ENCODE measurements at places on chromosomes 11 and 22.
A peak's percentile ranks its signal among the peaks of the same experiment; 100 is the strongest.

DNA sequence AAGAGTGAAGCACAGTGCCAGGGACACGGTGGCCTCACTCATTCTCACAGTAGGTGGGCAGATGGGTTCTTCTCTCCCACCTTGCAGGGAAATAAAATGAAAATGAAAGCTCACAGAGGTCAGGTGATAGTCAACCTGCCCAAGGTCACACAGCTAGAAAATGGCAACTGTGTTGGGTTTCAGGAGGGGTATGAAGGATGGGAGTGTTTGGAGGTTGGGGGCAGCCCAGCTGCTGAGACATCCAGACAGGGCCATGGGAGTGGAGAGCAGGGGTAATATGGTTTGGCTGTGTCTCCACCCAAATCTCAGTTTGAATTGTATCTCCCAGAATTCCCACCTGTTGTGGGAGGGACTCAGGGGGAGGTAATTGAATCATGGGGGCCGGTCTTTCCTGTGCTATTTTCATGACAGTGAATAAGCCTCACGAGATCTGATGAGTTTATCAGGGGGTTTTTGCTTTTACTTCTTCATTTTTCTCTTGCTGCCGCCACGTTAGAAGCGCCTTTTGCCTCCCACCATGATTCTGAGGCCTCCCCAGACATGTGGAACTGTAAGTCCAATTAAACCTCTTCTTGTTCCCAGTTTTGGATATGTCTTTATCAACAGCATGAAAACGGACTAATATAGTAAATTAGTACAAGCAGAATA is 247.0 kb downstream of the TENM4 start:
- DNase-seq, result no peak

GRCh38 chr11:43223026-43223425 is 88.8 kb upstream of the API5 start:
- no peak for DNase-seq

DNA sequence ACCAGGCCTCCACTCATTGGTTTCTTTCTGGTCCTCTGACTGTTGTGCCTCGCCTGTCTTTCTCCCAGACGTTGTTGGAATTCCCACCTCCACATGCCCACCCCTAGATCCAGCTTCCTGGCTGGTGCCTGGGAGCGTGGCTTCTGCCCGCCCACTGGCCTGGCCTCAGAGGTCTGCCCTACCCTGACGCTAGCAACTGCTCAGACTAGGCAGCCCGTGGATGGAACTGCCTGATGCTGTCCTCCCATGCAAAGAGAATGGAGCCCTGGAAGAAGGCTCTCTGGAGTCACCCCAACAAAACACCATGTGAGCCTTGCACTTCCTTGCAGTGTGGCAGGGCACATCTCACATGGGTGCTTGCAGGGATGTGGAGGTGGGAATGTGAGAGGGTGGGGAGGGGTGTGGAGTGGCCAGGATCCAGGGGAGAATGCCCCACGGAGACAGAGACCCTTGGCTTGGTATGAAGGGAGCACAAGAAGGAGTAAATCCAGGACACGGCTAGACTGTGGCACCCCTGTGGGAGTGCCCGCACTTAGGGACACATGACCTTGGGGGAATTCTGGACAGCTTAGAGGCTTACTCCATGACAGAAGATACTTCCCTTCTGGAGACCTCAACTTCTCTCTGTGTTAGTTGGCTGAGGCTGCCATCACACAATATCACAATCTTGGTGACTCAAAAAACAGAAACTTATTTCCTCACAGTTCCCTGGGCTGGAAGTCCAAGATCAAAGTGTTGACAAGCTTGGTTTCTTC is 22.5 kb upstream of the ADA2 start:
- DNase-seq, result no peak

DNA sequence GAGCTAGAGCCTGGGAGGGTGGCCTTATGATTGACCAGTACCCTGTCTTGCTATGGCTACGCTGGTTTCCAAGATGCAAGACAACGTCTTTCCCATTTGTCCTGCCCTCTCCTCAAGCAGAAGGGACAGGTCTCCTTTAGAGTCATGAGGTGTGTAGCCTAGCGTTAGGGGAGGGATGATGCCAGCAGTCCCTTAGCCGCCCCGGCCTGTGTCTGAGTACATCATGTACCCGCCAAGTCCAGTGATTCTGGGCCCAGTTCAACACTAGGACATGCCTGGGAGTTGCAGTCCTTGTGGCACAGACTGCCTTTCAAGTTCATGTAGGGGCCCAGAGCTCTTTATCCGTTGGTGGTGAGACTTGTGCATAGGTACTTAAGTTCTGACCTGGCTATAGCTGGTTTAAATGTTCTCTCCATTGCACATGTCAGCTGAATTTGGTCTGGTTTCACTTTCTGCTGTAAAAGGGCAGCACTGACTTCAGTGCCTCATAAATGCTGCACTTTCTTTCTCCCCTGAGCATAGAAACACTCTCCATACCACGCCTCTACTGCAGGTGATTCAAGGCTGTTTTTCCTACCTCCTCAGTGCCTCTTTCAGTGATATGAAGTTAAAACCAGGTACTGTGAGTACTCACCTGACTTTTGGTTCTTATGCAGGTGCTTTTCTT is 151.1 kb downstream of the METTL15 start:
- DNase-seq, result no peak

DNA sequence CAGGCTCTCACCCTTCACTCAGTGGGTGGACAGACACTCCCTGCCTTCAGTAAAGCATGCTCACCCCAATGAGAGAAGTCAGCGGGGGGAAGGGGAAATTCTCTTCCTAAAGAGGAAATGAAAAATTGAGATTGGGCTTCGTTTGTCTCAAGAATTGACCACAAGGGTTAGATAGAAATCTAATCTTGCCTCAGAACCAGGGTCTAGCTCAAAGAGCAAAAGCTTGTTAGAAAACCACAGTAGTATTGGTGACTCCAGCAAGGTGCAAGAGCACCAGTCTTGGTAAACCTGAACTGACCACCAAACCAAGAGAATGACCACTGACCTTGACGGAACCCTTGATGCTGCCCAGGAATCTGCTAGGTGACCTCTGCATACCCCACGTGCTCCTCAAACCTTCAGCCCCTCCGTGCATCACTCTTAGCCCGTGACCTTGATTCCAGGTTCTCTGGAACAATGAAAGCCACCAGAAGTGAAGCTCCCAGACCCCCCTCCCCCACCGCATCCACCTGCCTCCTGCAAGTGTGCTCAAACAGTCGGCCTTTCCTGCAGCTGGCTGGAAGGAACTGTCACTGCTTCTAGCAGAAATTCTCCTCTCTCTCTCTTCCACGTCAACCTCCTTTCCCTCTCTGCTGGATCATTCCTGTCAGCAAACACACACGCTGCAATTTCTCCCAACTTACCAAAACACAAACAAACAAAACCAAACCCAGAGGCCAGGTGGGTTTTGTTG is 3.1 kb upstream of the TMA7B start:
- DNase-seq, result no peak

- no peak for DNase-seq
These were observed 1.5 kb downstream of the FEZ1 start for GRCh38 chr11:125494561-125494960.

DNA sequence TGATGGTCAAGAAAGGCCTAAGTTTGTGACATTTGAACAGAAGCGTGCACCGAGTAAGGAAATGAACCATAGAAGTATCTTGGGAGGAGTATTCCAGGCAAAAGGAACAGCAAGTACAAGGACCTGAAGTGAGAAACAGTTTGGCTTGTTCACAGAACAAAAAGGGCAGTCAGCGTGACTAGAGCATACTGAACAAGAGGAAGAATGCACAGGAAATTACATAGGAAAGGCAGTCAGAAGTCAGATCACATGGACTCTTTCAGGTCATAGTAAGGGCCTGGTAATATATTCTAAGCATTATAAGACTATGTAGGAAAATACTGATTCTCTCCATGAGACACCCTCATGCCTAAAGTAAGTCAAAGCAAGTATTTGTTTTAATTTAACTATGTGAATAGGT is 52.3 kb upstream of the GAB2 start:
- DNase-seq, result no peak

GRCh38 chr11:86245369-86246292 is 1.1 kb downstream of the EED start:
- DNase-seq, result peak; percentile 2

- no peak for DNase-seq
These were observed 108.1 kb downstream of the EFCAB6 start for GRCh38 chr22:43704051-43704450.

- no peak for DNase-seq
These were observed 4.9 kb upstream of the CNTN5 start for GRCh38 chr11:99015634-99016454.

DNA sequence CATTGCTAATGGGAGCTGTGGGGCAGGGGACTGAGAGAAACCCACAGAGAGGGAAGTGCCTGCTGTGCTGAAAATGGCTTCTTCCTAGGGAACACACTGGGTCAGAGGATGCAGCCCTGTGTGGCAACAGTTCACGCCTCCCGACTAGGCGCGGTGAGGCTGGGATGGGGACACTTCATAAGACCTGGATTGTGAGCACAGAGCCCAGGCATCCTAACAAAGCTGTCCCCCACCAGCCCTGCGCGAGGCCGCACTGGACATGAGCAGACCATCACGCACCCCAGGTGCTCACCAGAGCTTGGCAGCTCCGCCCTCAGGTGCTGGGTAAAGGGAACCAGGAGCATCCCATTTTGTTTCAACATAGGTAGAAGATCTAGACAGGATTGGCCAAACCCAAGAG is 1.8 kb upstream of the KRTAP5-4 start:
- DNase-seq, result no peak

- no peak for DNase-seq
These were observed 526.1 kb downstream of the BRD1 start for GRCh38 chr22:49301398-49302149.

DNA sequence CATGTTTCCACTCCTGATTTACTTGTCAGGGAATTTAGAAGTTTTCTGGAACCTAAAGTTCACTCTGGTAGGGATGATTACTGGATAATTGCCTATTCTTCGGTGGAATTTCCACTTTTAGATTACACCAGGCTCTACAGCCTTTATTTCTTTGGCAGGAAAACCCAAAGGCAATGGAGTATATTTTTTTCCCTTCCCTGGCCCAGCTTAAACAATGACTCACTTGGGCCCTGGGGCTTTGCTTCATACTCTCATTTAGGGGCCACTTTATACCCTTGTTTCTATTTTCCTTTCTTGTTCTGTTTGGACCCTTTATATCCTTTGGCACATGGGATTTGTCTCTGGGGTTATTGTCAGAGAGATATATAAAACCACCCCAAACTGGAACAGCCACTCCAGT is 114.7 kb downstream of the CSTPP1 start:
- no peak for DNase-seq

DNA sequence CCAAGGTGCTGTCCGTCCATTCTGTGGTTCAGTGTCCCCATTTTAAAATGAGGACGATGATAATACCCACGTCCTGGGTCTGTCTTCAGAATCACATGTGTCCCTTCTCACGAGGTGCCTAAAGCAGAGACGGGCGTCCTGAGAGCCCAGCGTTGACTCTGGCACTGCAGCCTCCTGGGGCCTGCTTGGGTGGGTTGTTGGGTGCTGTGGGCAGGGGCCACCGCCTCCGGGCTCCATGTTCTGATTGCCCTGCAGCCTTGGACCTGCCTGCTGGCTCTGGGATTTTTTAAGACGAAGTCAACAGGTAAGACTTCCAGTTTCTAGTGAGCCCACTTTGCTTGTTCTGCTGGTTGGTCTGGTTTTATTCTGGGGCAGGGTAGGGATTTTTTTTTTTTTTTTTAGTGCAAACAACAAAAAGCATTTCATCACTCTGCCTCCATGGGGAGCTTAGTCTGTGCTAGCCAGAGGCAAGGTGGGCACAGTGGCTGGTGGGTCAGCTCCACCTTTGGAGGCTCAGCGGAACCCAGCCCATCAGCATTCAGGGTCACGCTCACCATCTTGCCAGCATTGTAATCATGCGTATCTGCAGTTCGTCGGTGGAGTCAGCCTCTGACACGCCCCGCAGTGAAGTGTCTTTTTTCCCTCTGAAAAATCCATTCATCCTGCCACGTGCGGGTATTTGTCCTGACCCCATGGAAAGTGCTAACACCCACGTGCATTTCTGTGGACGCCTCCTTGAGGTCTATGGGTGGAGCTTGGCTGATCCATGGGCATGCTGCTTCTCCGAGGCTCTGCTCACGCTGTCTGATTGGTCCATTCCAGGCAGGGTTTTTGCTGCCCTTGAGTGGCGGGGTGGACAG is 28.3 kb downstream of the NADSYN1 start:
- DNase-seq, result no peak

- no peak for DNase-seq
These were observed 66.7 kb downstream of the HSD17B12 start for GRCh38 chr11:43747130-43747802.

DNA sequence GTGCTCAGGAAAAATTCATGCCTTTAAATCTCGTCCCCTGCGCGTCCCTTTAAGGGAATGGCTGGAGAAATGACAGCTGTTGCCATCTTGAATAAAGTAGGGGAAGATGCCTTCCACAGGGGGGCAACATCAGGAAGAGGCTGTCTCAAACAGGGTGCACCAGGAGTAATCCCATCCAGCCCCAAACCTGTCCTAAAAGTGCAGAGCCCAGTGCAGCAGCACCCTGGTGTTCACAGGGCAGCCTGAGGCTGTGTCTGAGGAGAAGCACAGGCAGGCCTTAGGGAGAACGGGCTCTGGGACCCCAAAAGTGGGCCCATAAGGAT is 10.8 kb upstream of the C11orf96 start:
- DNase-seq, result no peak

DNA sequence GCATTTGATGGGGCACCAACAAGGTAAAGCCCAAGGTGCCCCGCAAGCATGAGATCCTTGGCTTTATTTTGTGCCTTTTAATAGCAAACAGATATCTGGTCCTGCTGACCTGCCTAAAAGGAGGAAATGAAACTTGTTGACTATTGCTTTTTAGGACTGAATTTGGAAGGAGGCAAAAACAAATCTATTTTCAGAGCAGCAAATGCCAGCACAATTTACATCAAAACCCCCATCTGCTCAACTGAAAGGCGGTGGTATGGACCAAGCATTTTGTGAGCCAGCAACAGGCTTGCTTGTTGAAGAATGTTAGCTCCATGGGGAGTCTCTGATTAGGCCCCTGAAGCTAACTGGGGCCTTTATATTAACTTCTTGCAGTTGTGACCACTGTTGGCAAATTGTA is 192.6 kb upstream of the E2F8 start:
- no peak for DNase-seq

- DNase-seq, result no peak
These were observed 15.4 kb downstream of the PPM1F start for GRCh38 chr22:21937041-21937820.

DNA sequence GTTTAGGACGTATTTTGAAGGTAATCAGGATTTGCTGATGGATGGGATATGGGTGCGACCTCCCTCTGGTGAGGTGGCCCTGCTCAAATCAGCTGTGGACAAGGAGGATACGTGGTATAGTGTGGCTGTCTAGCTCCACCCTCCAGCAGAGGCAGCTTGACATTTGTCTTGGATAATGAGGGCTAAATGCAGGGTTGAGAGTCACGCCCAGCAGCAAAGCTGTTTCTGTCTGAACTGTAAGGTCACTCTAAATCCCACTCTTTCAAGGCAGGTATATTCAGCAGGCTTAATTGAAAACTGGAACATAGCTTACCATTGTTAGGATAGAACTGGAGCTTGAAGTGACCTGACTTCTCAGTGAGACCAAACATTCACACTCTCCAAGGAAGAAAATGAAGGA is 98.7 kb downstream of the SWAP70 start:
- DNase-seq, result no peak

- DNase-seq, result peak; percentile 53
These were observed 673 bp upstream of the MYO7A start for GRCh38 chr11:77127235-77127911.

GRCh38 chr22:46612904-46613605 is 7.1 kb upstream of the GRAMD4 start:
- peak; percentile 56 for DNase-seq

All from activated CD4-positive, alpha-beta T cell treated with anti-CD3 and anti-CD28 coated beads, Interleukin-2, amount 50 U/mL, for 1 hour (primary cell).